DMS79 (cell line): ENCODE measurements at places on chromosomes 7 and 10.

- no peak for DNase-seq
These were observed 15.4 kb downstream of the CCSER2 start for GRCh38 chr10:84343831-84344230.

- no peak for DNase-seq
These were observed 41.2 kb downstream of the PAX2 start for GRCh38 chr10:100786591-100786990.

GRCh38 chr10:125521721-125522680, 161.0 kb downstream of the TEX36 start:
- DNase-seq, result no peak

DNA sequence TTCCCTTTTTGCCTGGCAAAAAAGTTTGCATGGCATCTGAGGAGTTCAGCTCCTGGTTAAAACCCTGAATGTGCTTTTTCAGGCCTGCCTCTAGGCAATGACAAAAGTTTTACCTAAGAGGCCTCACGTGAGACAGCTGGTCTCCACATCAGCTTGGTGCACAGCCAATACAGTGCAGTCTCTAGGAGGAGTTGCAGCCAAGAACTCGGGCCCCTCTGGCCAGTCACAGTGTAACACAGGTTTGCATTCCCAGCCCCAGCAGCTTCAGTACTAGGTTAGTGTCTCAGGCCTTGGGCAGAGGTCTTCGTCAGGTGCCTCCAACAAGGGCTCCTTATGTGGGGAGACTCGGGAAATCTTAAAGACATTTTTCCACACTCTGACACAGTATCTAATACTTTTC, 771.7 kb downstream of the SORCS1 start:
- no peak for DNase-seq

- DNase-seq, result no peak
These were observed 10.4 kb downstream of the NEUROG3 start for GRCh38 chr10:69562731-69563254.

GRCh38 chr10:6912424-6912823, 332.3 kb upstream of the PRKCQ start:
- DNase-seq, result no peak
